ENCODE measurements at places on chromosomes 5 and 9.

GRCh38 chr9:127194881-127195713 lies 69.5 kb upstream of the GARNL3 start:
- DNase-seq, result no peak

- no peak for DNase-seq
Measured at GRCh38 chr5:168931638-168932345, 352.6 kb upstream of the PANK3 start.

- no peak for DNase-seq
Measured at GRCh38 chr5:150647275-150648251, 7.1 kb downstream of the SYNPO start.

DNA sequence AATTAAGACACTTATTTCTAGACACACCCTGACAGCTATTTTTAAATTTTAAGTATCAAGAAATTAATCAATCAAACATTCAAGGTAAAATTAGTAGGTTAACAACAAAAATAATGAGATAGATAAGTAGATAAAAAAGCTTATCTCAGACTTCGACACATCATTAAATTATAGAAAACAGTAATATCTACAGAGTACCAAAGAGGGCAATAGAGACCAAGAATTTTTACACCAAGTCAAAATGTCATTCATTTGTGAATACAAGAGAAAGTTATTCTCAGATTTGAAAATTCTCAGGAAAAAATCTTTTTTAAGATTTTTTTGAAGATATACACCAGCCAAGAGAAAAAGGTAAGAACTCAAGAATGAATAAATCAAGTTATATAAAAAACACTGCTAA lies 445.6 kb downstream of the ACTL7B start:
- no peak for DNase-seq

DNA sequence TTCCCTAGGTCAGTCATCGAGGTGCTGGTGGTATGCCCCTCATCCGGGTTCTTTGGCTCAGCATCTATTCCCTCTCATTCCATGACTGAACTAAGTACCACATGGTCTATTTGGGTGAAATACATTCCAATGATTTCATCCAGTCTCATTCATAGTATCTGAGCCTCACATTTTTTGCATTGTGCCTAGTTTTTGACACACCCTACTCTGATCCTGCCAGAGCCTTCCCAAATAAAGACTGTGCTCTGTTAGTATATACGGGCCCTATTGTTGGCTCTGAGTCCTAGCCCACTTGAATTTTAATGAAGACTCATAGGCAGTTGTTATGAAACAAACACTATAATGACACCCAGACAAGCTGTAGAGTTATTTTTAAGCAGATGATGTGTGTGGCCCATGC lies 740.7 kb downstream of the CETN3 start:
- DNase-seq, result no peak
